ENCODE measurements at places on chromosomes 16 and 17.

GRCh38 chr16:31413943-31414342, 14.2 kb downstream of the COX6A2 start:
- DNase-seq = no peak

GRCh38 chr17:27466376-27466742, 10.1 kb downstream of the KSR1 start:
- DNase-seq = no peak

GRCh38 chr17:80374732-80375585, 40.0 kb upstream of the ENDOV start:
- DNase-seq = no peak

DNA sequence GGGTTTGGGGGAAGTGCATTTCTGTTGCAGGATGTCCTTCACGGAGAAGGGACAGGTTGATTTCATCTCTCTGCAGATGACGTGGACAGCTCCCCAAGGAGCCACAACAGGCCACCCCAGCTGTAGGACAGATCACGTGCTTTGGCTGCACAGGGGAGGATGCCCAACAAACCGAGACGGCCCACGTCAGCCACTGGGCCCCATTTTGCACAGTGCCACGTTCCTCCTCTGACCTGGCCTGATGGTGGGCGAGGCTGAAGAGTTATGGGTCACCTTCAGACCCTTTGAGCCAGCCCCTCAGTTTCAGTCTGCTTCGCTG, 9.0 kb upstream of the RHBDL3 start:
- DNase-seq = no peak

DNA sequence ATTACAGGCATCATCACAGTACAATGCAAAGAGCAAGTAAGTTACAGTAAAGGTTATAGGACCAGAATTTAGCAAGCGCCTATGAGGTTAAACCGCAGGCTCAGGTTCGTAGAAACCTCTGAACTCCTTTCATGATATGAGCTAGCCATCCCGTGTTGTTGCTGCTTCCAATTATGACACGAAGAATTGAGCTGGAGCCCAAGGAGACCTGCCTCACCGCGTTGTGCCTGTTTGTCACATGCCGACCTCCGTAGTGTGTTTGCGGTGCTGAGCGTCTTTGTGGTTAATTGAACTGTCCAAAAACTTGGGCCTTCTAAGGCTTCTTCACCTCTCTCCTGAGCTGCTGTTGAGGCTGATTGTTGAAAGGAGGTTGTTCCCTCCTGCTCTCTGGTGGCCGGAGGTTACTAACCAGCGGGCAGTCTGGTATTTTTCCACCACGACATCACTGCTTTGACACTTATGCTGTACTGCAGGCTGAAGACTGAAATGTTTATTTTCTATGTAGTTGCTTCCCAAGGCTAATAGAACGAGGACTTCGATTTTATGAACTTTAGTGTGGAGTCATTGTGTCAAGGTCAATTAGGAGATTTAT, 67.5 kb downstream of the SEC14L1 start:
- DNase-seq = peak; percentile 60

- DNase-seq = no peak
These were observed 22.3 kb downstream of the ERN1 start for GRCh38 chr17:64107500-64108236.

DNA sequence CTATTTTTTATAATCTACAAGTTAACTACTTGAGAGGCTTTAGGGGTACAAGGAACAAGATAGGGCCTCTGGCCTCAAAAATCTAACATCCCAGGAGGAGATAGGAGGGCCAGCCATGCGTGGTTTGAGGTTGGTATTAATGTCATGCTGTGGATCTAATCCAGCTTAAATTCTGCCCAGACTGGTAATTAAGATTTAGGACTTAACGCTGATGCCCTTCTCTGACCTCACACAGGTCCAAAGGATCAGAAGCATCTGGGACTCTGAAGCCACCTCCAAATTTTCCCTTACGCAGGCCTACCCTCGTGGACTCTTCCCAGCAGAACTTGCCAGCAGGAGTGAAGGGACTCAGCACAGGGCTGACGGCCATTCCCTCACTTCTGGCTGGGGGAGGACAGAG, 15.1 kb downstream of the SLC6A4 start:
- no peak for DNase-seq

GRCh38 chr16:89287777-89288576, 70.5 kb downstream of the ZNF778 start:
- no peak for DNase-seq

- DNase-seq = no peak
These were observed 9.2 kb downstream of the NETO2 start for GRCh38 chr16:47134550-47134949.

DNA sequence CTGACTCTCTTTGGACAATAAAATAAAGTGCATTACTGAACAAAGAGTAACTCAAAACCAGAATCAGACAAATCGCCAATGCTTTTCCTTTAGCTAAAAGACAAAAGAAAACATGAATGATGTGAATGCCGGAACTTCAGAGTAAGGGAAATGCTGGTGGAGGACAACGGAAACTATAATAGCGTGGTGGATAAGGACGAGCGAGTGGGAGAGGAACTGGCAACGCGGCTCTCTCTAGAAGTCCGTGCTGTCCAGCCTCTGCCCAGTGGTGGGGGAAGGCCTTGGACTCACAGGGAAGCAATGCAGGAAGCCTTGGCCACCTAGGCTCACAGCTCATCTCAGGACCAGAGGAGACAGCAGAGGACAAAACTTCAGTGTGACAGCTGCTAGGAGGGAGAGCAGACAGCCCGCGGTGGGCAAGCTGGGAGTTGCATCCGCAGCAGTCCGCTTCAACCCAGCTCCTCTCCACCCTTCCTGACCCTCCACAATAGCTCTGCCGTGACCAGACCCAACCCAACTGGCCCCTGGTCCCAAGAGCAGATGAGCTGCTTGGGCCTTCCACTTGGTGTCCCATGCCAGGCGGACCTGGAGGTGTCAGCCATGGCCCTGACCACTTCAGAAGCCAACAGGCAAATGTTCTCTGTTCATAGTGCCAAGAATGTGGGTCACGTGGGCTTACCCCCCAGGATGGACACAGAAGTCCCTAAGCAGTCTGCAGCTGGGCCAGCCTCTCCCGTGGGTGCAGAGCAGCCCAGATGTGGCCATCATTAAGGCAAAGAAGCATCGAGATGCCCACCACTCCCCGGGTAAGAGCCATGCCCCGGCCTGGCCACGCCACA, 5.3 kb upstream of the FAAP100 start:
- no peak for DNase-seq

DNA sequence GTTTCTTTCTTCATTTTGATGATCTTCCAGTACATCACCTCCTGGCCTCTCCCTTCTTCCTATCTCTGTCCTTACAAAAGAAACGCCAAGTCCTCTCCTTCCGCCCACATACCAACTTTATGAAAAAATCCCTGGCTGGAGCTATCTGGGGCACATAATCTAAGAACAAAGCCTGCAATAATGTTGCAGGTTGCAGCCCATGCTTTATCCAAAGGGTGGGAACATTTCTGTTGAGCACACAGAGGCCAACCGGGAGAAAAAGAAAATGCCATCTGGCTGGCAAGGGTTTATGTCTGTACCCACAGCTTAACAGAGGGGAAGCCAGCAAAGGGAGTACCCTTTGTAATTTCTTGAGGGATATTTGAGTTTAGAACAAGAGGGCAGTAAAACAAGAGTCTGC, 409.6 kb downstream of the SOX9 start:
- DNase-seq = no peak

DNA sequence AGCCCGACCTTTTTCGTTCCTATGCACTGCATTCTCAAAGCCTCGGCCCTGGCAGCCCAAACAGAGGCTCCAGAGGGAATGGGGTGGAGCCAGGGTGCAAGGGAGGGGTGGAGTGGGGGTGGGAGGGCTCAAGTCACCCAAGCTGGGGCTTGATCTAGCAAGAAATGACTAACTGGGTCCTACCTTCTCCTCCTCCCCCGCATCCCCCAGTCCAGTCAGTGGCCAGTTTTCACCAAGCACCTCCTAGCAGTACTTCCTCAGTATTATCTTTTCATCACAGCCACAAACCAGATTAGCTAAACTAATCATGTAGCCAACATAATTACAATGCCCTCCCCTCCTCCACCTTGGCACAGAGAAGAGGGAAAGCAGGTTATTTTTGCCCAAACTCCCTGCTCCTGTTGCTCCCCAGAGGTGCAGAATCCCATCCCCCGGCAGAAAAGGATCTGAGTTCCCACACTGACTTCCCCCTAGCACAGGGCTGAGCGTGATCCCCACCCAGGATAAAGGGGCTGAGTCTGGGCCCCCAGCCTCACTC, 2.2 kb downstream of the JUP start:
- DNase-seq = no peak

GRCh38 chr16:46924402-46924801, 40.2 kb downstream of the GPT2 start:
- DNase-seq = no peak

DNA sequence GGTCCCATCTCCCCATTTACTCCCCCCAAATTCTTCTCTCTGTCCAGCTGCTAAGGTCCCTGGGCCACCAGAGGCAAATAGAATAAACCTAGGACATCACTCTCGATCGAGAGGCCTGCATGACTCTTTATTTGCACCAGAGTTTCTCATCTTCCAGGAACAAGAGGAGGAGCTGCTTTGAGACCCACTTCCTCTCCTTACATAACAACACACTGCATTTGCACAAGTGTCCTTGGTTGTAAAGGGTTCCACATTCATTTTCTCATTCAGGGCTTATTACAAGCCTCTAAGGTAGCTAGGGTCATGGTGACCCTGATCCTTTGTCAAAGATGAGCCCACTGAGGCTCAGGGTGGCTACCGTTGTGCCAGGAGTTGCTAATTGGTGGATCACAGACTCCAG, 38.1 kb upstream of the RHOT1 start:
- DNase-seq = no peak

DNA sequence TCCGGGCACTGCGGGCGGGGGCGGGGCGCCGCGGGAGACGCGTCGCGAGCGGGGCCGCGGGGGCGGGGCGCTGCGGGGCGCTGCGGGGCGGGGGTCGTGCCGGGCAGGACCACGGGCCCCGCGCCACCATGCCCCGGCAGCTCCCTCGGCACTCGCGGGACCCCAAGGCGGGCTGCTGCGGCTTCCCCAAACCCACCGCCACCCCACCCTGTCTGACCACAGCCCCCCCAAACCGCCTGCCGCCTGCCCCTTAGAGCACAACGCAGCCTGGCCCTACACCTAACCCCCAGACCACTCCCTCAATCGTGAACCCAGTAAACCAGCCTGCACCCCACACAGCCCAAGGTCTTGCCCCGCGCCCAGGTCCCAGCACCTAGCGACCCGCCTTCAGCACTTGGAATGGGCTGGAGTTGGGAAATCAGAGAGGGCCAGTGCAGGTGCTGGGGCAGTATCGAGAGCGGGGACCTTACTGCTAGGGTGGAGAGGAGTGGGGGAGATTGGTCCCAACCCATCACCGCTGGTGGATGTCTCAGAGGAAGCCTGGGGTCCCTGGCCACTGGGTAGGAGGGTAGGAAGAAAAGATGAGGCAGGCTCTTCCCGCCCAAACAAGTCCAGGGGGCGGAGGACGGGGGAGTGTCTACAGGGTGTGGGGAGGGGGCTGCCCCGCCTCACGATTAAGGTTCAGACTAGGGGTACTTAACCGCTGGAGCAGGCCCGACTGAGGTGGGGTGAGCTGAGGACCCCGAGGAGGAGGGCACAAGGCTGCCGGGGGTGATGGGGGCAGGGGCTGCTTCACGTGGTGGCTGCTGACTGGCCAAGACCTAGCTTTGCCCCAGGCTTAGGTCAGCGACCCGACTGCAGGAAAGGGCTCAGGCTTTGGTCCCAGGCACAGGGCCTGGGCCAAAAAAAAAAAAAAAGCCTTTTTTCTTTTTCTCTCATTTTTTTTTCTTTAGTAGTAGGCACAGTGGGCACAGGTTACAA, 539 bp upstream of the VAMP2 start:
- no peak for DNase-seq

DNA sequence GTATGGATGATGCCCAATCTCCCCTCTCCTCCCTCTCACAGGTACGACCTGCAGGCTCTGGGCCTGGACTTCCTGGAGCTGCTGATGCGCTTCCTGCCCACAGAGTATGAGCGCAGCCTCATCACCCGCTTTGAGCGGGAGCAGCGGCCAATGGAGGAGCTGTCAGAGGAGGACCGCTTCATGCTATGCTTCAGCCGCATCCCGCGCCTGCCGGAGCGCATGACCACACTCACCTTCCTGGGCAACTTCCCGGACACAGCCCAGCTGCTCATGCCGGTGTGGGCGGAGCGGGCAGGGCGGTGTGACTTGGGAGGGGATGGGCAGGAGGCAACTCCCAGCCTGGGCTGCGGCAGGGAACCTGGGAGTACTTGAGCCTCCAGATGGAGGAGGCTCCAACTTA, 18.1 kb downstream of the SPATA32 start:
- DNase-seq = no peak

DNA sequence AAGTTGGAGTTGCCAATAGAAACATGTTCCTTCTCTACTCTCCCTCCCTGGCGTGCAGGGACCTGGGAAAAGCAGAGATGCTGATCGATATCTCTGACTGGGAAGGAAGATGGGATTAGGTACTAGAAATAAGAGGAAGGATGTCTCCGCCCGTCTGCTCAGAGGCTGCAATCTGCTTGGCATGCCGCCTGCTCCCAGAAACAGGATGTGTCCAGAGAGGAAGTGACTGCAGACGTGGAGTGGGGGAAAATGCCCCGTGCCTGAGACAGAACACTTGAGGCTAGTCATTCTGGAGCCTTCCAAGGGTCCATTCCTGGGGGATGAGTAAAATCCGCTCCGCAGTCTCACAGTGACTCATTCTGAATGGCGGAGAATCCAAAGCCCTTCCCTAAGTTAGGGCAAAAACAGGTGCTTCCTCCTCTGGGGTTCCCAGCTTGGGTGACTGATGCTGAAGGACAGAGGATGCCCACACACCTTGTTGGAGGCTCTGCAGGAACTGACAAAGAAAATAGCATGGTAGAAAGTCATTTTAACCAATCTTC, 45.0 kb upstream of the SMURF2 start:
- DNase-seq = peak; percentile 93

- DNase-seq = no peak
These were observed 22.2 kb downstream of the ITPRIPL2 start for GRCh38 chr16:19135896-19136438.

- no peak for DNase-seq
These were observed 2.0 kb downstream of the CORO7 start for GRCh38 chr16:4414187-4414917.

- no peak for DNase-seq
These were observed 15.3 kb downstream of the SGF29 start for GRCh38 chr16:28569021-28569420.

DNA sequence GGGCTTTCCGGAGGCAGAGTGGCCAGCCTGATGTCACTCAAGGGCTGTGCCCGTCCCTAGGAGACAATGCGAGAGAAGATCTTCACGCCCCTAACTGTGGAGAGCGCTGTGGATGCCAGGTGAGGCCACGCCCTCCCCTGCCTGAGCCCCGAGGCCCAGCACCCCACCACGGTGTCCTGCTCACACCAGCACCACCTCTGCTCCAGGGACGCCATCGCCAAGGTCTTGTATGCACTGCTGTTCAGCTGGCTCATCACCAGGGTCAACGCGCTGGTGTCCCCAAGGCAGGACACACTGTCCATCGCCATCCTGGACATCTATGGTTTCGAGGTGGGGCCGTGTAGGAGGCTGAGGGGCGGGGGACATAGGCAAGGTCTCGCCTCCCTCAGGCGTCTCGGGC, 27.8 kb downstream of the MYO15A start:
- DNase-seq = no peak

- no peak for DNase-seq
These were observed 486 bp upstream of the PLLP start for GRCh38 chr16:57284952-57285363.

- DNase-seq = no peak
These were observed 3.2 kb upstream of the GDPD3 start for GRCh38 chr16:30116291-30117207.

GRCh38 chr17:28041844-28042656, 427 bp upstream of the NLK start:
- no peak for DNase-seq

Data from GM03348 (cell line).